ENCODE measurements at places on chromosomes 3 and 15.

GRCh38 chr3:156763386-156763785 is 62.8 kb upstream of the LEKR1 start:
- DNase-seq: no peak

DNA sequence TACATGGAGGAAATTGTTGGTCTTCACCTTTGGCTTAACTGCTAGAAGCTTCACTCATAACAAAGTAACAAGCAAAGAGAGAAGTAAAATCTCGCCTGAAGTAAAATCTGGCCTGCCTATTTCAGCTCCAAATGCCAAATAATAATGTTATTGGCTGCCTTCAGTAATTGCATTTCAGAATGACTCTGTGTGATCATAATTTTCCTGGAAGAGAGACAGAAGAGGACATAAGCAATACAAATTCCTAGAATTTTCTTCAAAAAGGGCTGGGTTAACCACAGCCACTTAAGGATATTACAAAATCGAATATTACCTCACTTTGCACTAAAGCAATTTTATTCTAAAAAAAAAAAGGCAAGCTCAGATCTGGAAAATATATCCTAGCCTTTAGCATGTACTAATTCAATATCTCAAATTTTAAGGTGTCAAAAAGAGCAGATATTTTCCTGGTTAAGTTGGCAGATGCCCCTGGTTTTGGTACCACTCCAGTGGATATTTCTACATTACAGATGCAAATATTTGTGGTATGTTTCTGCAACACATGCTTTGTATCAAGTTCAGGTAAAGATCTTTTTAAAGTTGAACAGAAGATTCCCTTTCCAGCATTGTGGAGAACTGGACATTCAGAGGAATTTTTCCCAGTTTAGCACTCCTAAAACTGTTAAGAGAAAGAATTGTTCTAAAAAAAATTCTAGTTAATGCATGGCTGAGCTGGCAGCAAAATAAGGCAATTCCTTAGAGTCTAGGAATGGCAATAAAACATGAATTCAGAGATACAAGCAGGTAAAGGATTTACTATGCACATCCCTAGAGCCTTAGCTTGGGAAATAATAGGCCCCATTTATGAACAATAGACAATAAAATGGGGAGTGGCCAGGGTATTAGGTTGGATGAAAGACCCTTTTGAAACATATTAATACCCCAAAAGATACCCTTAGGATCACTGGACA is 116.7 kb downstream of the STAC start:
- DNase-seq: no peak

GRCh38 chr3:154764856-154765640 is 315.1 kb upstream of the MME start:
- DNase-seq: no peak

DNA sequence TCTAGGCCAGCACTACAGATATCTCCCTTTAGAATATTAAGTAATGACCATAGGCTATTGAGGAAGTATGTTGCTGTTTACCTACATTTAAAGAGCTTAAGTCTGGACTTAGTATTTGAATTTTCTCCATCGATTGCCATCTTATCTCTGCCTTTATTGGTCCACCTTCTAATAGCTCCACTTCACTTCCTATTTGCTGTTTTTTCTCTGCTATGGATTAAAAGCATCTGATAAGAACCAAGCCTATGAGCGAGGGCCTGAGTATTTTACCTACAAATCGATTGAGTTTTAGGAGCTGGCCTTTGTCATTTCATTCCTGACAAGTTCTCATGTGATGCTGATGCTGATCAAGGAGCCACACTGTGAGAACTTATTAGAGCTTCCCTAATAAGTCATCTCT is 52.6 kb upstream of the AKAP13 start:
- no peak for DNase-seq

DNA sequence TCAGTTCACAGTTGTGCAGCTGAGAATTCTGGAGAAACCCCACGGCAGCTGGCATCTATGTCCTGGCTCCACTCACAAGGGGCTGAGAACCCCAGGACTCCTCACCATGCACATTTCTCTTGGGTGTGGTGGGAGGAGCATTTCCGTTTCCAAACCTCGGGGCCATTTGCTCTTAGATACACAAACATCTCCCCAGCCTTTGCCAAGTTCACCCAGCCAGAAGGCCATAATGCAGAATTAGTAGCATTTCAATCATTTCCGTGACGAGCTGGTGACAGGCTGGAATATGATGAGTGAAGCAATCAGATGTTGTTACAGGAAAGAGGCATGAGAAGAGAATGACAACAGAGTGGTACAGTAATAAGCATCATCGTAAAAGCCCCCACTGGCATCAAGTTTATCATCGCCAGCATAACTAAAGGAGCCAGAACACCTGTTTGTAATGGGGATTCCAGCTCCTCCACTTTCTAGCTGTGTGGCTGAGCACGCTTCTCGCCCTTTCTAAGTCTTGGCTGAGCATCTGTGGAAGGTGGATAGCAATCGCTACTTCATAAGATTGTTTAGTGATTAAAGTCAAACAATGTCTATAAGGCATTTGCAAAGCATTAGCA is 82.0 kb downstream of the LIPC start:
- no peak for DNase-seq

DNA sequence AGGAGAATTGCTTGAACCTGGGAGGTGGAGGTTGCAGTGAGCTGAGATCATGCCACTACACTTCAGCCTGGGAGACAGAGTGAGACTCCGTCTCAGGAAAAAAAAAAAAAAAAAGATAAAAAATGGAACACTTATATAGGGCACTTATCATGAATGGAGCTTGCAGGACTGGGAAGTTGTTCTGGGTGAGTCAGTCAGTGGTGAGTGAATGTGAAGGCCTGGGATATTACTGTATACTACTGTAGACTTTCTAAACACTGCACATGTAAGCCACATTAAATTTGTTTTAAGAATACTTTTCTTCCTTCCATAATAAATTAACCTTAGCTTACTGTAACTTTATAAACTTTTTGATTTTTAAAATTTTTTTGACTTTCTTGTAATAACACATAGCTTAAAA is 59.8 kb downstream of the SFMBT1 start:
- DNase-seq: no peak

DNA sequence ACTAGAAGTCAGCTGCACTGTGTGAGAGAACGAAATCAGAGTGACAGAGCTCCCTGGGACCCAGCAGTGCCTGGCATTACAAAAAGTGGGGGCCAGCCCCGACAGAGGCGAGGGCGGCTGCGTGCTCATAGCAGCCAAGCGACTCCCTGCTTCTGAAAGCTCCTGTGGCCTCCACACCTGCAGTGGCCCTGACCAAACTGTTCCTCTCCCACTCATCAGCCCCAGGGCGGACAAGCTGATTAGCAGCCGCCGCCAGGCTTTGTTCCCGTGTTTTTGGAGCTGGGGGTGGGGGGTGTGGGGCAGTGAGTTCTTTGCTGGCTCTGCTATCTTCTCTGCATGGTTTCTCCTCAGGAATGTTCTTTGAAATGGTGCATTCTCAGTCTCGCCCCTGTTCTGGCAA is 58.1 kb downstream of the DGKG start:
- no peak for DNase-seq

GRCh38 chr3:138034918-138035317 is 25.0 kb downstream of the CLDN18 start:
- no peak for DNase-seq

- no peak for DNase-seq
Measured at GRCh38 chr3:151299006-151299405, 17.6 kb downstream of the GPR87 start.

DNA sequence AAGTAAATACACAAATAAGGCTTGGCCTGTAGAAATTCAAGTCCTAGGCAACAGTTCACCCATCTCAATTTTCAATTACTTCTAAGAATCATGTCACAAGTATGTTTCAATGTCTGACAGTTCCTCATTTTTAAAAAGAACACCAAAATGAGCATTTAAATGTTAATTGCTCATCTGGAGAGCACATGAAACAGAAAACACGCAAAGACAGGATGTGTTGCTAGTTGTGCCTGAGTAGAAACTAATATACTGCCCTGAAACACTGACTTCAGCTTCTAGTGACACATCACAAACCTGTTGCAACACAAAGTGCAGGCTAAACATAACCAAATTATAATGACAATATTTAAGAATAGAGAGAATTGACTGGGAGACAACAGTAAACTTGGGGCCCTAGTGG is 167.3 kb upstream of the THBS1 start:
- no peak for DNase-seq

DNA sequence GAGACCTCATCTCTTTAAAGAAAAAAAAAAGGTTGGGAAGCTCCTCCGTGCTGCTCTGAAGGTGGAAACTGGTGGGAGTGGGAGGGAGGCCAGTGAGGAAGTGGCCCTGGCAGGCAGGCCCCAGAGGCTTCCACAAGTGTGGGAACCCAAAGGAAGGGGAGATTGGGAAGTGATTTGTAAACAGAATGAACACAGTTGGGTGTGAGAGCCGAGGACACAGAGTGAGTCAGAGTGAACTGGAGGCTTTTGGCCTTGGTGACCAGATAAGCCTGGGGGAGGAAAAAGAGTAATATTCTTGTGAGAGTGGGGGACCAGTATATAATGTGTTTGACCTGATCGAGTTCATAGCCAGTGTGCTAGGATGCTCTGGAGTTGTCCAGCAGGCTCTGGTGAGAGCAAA is 23.0 kb downstream of the MKRN2 start:
- no peak for DNase-seq

DNA sequence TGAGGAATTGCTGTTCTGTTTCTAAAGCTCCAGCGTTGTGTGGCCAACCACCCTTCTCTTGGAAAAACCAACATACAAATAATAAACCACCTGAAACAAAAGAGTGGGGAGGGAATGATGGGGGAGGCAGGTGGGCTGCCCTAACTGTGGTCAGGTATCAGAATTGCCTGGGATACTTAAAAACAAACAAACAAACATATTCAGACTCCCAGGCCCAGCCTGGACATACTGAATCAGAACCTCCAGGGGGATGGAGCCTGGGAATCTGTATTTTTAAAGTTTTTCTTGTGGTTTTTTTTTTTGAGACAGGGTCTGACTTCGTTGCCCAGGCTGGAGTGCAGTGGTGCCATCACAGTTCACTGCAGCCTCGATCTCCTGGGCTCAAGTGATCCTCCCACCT is 4.4 kb downstream of the SLC6A6 start:
- no peak for DNase-seq
